ENCODE measurements at places on chromosomes 7 and 10.
A peak's percentile ranks its signal among the peaks of the same experiment; 100 is the strongest.

- DNase-seq: peak; percentile 86
Measured at GRCh38 chr7:132580717-132581285, 4.5 kb upstream of the PLXNA4 start.

DNA sequence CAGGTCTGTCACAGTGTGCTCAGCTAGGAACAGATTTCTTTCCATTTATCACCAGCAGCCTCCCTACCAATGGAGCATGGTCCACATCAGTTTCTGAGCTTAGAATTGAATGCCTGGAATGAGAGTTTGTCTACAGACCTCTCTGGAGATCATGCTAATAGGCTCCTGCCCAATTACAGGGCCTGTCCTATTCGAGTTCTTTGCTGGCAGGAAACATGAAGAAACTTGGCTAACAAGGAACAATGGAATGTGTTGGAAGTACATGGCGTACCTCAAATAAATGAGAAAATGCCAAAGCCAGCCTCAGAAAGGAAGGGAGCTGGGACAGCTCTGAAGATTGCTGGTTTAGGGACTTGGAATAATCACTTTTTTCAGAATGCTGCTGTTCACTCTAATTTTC, 186.0 kb upstream of the AKR1E2 start:
- DNase-seq: no peak

DNA sequence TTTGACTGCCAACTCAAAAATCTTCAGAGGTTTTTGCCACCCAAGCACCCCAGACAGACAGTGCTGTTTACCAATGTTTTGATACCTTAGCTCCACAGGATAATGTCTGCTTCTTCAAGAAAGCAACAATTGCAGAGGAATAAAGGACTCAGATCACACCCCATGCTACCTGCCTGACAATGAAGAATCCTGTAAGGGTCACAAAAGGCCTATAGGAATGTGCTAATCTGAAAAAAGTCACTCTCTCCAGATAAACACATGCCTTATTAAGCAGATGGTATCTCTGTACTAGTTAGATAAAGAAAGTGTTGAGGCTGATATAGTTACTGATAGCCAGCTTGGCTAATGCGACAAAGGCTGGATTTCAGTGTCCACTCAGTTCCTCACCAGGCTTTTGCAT, 1076.7 kb upstream of the SORCS1 start:
- DNase-seq: no peak

DNA sequence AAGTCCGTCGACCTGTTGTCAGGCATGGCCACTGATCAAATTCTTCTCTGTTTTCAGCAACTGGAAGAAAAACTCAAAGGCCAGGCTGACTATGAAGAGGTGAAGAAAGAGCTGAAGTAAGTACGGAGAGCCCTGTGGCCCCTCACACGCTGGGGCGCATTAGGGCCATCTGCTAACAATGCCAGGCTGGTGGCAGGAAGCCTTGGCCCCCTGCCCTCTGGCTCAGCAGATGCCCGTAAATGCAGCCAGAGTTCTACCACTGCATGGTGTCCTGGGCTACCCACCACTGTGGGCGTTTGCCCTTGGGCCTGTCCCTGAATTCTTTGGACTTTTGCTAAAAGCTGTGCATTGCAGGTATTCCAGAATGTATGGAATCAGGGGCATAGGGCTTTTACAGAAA, 96.9 kb upstream of the SH2B2 start:
- no peak for DNase-seq

DNA sequence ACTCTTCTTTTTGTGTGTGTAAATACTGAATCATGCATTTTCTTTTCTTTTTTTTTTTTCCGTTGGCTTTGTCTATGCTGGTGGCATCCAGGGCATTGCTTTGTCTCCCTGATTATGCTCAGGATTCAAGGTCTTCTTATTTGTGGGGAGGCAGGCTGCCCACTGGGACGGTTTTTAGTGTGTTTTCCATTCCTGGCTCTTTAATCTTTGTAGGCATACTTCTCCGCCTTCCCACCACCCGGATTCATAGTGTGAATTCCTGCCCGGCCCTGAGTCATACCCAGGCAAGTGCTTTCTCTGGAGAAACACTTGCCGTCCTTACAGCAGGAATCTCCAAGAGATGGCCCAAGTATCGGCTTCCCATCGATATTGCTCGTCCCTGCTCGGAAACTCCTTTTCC, 5.2 kb downstream of the ZNF655 start:
- no peak for DNase-seq

GRCh38 chr10:79274279-79275104, 72.8 kb upstream of the PPIF start:
- no peak for DNase-seq

- no peak for DNase-seq
Measured at GRCh38 chr7:96910486-96910885, 94.9 kb upstream of the DLX6 start.

DNA sequence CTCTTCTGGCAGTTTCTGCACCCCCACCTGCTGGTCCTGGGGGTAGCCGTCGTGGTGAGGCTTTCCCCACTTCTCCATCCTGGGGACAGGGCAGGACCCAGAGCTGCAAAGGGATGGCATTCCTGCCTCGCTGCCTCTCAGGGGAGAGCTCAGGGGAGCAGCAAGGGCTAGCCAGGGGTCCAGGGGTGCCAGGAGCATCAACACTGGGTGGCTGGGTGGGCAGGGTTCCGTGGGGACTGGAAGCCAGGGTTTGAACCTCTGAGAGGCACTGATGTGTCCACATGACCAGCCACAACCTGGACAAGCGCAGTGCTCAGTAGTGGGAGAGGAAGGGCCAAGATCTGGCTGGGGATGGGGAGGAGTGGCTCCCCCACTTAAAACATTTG, 5.6 kb downstream of the ABCB8 start:
- no peak for DNase-seq

DNA sequence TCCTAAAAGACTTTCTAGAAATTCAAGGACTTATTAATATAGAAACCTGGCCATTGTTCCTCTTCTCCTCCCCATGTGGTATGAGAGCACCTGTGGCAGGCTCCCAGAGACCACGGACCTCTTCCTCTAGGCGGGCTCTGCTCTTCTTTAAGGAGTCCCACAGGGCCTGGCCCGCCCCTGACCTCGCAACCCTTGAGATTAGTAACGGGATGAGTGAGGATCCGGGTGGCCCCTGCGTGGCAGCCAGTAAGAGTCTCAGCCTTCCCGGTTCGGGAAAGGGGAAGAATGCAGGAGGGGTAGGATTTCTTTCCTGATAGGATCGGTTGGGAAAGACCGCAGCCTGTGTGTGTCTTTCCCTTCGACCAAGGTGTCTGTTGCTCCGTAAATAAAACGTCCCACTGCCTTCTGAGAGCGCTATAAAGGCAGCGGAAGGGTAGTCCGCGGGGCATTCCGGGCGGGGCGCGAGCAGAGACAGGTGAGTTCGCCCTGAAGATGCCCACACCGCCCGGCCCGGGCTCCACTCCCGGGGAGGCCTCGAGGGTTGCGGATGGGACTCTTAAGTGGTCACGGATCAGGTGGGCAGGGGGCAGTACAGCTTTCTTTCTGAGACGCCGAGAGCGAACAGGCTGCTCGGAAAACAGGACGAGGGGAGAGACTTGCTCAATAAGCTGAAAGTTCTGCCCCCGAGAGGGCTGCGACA, at the start of gene SLC26A4:
Gene SLC26A4, plus strand, starts transcription at position 448 of the 700 bp plus-strand sequence. CDS start 814 bp downstream, outside the sequence.
- no peak for DNase-seq

DNA sequence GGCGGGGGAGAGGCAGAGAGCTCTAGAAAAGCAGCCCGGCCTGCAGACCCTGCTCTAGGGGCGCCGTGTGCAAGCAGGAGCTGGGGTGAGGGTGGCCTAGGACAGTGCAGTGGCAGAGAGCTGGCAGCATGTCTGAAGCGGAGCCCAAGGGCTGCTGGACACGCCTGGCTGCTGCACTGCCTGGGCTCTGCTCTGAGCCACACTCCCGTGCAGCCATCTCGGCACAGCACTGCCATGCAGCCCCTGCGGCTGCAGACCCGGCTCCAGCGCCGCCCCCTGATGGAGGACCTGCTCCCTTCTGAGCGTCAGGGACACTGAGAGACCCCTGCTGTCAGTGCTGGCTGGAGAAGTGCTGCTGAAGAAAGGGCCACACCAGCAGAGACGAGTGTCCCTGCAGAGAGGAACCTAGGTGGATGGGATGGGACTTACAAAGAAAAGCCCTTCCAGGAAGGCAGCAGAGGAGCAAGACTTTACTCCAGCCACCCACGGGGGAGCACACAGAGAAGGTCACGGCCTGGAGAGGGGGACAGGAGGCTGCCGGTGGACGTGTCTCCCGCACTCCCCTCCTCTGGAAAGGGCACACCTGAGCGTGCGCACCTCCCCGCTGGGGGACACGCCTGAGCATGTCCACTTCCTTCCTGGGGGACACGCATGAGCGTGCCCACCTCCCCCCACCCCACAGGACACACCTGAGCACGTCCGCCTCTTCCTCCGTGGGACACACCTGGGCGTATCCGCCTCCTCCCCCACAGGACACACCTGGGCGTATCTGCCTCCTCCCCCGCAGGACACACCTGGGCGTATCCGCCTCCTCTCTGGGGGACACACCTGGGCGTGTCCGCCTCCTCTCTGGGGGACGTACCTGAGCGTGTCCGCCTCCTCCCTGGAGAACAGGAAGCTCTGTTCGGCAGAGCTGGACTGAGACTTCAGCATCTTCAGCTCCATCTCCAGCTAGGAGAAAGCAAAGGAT, 252.9 kb downstream of the MAD1L1 start:
- no peak for DNase-seq

DNA sequence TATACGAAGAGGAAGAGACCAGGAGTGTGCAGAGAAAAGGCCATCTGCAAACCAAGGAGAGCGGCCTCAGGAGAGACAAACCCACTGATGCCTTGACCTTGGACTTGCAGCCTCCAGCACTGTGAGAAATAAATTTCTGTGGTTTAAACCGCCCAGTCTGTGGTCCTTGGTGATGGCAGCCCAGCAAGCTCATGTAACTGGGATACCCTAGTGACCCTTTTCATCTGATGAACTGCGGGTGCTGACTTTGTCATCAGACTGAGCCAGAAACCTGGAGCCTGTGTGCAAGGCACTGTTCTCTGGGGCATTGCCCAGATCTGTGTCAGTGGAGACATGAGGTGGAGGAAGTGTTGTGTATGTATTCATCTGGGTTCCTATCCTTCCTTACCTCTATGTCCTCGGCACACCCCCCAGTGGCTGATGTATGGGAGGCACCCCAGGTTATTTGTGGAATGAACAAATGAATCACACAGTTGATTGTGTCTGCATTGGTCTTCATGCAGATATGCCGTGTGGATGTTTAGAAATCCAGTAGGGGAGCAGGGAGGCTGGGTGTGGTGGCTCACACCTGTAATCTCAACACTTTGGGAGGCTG, 64.5 kb upstream of the BTBD16 start:
- no peak for DNase-seq

DNA sequence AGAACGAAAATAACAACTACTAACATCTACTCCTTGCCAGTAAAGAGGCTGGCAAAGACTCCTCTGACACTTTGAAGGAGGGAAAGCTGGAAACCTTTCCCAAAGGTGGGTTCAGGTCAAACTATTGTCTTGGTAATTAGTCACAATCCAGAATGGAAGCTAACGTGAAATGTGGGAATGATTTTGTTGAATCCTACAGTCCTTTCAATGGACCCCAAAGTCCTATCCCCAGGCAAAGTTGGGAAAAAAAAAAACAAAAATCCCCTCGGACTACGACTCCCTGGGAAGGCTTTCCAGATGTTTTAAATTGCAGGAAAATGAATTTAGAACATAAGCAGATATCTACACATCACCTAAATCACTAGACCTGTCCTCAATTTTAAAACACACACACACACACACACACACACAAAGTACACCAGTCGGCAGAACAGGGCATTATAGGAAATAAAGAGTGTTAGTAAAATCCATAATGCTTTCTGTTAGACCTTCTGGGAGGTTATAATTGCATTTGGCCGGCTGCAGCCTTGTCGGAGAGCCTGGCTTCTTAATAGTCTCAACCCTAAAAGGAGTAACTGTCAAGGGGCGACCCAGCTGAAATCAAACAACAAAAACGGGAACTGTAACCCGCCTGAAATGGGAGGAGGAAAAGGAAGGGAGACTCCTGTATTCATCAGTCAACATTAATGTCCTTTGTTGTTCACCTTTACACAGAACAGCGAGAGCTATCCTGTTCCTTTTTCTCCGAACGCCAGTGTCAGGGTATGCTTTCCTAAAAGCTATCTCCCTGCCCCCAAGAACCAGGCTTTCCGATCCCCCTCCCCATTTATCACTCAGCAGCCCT, 1.5 kb downstream of the DOCK4 start:
- DNase-seq: no peak

- DNase-seq: no peak
Measured at GRCh38 chr10:118207470-118208007, 134.6 kb downstream of the FAM204A start.

DNA sequence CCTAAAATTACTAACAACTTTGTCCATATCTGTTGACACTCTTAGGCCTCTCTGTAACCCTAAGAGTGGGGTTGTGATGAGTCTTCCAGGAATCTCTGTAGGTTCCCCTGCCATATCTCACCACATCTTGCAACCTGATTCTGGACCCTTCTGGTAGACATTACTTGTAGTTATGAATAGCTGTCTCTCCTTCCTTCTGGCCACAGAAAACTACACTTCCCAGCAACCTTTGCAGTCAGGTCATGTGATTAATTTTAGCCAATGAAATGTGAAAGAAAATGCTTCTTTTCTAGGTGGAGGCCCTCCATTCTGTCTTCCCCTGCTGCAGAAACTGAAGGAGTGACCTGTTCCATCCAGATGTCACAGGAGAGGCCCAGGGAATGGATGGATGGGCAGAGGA, 147.6 kb upstream of the AOAH start:
- no peak for DNase-seq

DNA sequence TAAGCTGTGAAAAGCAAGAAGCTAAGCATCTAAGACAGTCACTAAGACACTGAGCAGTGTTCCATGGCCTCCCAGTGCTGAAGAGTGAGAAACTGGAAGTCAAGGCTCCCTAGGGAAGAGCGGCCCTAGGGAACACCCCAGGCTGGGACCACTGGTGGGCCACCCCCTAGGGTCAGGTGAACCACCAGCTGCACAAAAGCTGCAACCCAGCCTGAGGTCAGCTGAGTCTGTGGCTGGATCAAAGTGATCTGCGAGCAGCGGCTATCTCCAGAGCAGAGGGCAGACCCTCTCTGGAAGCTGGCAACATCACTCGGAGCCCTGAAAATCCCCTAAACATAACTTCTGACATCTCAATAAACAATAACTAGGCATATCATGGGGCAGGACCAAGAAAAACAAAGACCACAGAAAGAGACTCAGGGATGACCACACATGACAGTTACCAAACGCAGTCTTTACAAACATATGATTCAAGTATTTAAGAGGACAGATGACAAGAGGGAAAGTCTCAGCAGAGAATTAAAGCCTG, 125.8 kb downstream of the DLG5 start:
- DNase-seq: no peak

DNA sequence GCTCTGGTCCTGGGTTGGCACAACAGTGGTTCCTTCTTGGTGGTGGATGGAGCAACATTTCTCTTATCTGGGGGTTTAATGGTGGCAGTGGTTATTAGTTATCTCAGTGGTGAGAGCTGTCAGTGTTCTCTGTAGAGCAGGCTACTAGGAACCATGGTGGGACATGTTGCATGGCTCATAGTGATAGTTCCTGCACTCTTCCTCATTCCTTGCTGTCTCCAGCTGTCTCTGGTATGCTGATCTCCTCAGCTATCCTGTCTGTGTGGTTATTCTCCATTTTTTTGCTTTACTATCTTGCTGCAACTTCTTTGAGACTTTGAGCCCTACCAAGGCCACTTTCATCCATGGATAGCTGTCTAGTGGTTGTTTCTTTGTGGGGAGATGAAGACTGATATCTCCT, 44.0 kb downstream of the CCDC7 start:
- DNase-seq: no peak

- DNase-seq: no peak
Measured at GRCh38 chr7:135168001-135168400, 2.5 kb downstream of the CYREN start.

Data from H1 (cell line).